Fibroblast of skin of left quadriceps (primary cell): ENCODE measurements at places on chromosomes 3 and 15.

GRCh38 chr3:41794748-41795589, 166.9 kb downstream of the ULK4 start:
- DNase-seq: no peak

DNA sequence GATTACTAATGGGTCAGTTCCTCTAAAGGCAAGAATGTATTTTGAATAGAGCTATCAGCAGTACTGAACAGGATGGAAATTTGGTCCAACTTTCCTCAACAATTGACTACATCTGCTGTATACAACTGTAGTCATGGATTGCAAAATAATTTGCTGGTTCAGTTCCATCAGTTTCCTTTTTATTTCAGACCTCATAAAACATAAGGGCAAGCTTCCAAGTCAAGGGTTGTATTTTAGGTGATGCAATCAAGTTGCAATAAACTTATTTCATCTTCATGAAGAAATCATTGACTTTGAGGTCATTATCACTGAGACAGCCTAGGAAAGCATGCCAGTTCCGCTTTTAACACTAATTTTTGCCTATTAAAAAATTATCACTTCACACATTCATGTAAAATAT, 90.4 kb upstream of the TSEN2 start:
- DNase-seq: peak; percentile 95

DNA sequence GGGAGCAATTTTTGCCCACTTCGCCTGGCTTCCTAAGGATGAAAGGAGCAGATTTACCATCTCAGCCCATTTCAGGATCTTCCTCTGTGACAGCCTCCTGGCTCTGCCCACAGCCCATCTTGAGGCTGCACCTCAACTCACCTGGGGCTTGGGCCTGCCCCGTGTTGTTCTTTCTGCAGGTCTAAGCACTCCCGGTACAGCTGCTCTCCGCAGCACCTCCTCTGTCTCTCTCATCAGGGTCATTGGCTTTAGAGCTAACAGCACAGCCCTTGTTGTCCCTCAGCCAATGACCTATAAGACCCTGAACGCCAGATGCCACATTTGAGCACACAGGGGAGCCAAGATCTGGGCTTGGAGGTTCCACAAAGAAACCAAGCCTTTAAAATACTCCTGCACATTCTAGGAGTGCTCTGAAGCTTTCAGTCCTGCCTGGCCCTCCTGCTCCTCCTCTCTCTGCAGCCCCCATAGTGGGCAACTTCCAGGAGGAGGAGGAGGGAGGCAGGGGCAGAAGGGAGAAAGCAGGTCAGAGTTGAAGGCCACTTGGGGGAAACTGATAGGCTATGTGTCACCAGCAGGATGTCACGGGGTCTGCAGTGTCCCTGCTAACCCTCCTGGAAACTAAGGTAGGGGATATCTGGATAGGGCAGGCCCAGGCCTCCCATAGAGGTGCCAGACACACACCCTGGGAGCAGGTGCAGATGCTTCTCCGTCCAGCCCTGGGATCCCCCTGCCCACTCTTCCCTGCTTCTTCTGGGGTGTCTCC, 115.6 kb downstream of the ETFA start:
- no peak for DNase-seq

DNA sequence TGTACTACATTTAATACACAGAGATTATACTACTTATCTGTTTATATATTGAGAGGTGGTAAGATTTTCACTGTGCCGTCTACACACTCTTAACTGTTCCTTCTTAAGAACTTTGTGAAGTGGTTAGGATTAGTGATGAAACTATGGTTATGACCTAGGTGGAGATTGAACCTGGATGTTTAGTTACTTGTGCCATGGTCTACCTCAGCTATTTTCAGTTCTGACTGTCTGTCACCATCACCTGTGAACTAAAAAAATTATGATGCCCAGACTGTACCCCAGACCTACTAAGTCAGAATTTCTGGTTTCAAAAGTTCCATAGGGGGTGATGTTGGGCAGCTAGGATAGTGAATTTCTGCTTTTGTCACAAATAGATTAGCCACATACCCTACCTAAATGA, 6.4 kb downstream of the RASA2 start:
- DNase-seq: no peak

- peak; percentile 16 for DNase-seq
These were observed 322.3 kb upstream of the SUCLG2 start for GRCh38 chr3:67976663-67977062.
